ENCODE measurements at places on chromosomes 3 and 15.
A peak's percentile ranks its signal among the peaks of the same experiment; 100 is the strongest.

DNA sequence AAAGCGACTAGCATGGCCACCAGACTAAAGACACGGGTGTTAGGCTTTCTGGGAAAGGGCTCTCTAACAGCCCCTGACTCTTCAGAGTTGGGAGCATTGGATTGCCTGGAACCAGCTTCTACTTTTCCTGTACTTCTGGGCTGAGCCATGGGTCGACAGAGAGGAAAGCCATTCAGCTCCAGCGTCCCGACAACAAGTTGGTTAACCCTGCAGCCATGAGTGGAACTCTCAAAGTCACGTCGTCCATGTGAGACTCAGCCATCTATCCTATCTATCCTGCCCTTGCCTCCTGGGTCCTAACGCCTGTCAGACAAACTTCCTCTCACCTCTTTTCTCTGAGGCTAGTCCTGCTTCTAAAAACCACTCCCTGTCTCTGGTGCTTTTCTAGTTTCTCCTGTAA is 32.6 kb upstream of the TBC1D5 start:
- no peak for DNase-seq

DNA sequence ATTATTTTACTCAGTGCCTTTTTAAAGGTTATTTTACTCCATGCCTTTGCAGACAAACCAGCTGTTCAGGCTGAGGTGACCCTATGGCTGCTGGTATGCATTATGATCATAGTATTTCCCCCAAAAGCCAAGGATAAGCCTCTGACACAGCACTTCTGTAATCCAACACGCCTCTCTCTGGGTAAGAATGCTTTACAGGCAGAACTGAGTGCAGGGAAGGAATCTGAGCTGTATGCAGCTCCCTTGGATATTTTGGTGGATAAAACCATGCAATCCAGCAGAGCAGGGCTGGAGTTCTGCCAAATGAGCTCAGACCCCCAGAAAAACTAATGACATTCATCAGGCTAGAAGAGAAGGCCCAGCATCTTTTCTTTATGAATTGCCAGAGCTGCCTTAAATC is 11.7 kb upstream of the MAP1A start:
- DNase-seq, result peak; percentile 56

DNA sequence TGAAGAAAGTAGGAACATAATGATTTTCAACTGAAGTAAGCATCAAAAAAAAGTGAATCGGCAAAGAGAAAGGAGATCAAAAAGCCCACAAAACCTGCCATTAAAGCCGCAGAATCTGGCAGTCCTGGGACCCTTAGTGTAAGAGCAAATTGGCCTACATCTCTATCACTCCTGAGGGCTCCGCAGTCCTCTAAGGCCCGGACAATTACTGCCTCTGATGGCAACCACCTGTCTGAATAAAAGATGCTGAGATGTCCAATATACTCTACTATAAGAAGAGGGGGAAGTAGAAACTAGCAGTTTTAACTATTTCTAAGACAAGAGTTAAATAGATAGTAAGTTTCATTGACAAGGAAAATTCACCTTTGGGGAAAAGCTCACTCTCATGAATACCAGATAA is 20.3 kb downstream of the WDR72 start:
- DNase-seq, result no peak

- DNase-seq, result no peak
Measured at GRCh38 chr3:48997714-48998637, 7.9 kb downstream of the P4HTM start.

DNA sequence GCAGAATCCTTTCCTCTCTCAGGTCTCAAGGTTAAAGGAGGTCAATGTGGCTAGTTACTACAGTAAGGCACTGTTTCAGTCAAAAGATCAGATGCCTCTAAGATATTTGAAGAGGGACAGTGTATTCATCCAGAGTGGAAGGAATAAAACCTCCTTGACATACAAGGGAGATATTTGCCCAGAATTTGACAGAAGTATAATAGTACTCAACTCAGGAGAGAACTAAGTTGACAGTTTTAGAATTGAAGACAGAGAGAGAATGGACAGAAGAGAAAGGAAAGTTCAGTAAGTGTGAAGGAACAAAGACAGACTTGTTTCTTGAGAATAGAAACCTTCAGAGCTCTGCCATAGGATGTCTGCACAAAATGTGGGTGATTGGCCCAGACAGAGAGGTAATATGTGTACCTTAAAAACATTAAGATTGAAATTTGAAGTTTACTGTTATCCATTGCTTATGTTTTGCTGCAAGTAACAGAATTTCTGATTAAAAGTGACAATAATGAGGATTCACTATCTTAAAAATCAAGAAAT is 507.1 kb downstream of the IGSF11 start:
- no peak for DNase-seq

DNA sequence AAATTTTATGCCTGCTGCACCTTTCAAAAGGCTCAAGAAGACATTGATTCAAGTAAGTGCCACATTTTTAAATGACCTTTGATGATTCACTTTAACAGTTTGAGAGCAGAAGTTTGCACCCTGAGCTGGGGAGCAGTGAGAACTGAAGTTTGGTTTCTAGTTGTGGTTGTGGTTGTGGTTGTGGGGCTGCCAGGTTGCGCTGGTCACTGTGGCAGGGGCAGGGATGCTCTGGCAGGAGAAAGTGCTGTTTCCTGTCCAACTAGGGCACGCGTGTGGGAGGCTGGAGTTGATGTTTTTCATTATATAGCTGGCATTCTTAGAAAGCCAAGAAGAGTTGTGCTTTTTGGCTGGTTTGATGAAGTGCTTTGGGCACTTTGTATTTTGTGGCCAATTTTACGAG is 339.7 kb upstream of the NR2F2 start:
- DNase-seq, result peak; percentile 5
